NCI-H446 treated with DMSO at 0.1 percent for 48 hours (cell line): ENCODE measurements at places on chromosomes 6 and 20.

DNA sequence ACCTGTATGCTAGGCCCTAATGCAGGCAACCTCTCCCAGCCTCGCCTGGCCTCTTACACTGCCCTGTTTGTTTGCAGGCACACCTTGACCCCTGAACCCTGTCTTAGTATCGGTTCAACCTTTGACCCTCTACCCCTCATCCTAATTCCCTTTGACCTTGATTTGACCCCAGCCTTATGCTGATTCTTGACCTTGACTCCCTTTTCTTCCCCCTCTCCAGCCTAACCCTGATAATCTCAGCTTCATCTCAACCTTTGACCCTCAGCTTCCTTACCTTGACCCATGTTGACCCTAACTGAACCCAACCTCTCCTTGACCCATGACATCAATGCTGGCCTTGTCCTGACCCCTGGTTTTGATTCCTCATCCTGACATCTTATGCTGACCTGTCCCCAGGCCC lies 33.8 kb downstream of the UQCC2 start:
- no peak for DNase-seq

GRCh38 chr20:51131811-51132210 lies 108.9 kb upstream of the KCNG1 start:
- no peak for DNase-seq

DNA sequence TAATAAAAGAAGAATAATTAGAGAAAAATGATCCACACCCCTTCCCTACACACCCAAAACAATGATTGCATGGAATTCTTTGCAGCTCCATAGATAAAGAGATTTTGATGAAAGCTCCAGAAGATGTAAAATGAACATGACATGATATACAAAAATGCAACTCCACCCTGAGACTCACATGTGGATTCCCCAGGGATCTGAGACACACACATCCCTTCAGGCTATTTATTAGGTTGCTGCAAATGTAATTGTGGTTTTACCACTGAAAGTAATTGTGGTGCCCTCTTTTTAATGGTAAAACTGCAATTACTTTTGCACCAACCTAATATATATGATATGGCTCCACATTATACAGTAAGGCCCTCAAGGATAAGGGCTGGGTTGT lies 40.4 kb upstream of the TBC1D7 start:
- DNase-seq, result no peak

DNA sequence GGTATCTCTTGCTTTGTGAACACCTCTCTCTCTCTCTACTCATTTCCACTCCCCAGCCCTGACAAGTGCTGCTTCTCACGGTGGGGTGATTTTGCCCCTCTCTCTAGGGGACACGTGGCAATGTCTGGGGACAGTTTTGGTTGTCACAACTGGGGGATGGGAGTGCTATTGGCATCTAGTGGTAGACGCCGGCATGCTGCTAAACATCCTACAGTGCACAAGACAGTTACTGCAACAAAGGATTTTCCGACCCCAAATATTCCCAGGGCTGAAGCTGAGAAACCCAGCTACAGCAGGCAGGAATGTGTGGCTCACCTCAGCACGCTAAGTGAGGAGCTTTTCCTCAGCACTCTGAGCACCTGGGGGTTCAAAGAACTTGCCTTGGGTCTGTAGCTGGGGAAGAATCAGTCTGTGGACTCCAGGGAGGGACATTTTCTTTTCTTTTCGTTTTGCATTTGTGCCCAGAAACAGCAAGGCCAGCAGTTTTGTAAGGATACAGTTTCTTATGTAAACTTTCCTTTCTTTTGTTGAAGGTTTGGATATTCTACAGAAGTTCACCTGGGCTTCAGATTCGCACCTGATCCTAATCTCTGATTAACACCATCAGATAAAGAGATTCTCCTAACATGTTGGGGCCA lies 246.9 kb upstream of the ZFP64 start:
- no peak for DNase-seq

GRCh38 chr6:159221486-159222170 lies 52.4 kb downstream of the FNDC1 start:
- no peak for DNase-seq

GRCh38 chr20:32761417-32761830 lies 761 bp upstream of the DNMT3B start:
- DNase-seq, result no peak

- no peak for DNase-seq
Measured at GRCh38 chr6:43768506-43768860, 1.5 kb upstream of the VEGFA start.

GRCh38 chr6:103729658-103730057 lies 1130.1 kb downstream of the HACE1 start:
- no peak for DNase-seq

DNA sequence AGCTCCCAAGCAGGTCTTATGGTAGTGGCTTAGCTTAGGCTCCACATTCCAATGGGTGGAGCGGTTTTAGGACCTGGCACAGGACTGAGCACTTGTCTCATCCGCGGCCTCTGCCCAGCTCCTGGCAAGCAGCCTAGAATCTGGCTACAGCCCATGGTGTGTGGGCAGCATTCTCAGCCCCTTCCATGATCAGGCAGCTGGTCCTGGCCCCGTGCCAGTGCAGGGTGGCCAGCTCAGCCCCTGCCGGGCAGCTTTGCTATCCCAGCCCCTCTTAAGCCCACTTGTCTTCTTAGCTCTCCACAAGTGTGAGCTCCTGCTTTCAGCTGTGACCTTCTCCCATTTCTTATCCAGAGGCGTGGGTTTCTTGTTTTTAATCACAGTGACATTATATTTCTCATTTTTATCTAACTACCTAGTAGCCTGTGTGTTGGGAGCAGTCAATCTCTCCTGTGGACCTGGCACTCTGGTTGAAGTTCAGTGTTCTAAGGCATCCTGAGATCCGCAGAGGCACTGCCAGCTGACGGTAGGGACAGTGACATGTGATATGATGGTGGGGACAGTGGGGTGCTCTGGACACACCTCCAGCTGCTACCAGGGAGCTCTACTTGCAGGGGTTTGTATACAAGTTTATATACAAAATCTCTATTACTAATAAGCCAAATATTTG lies 119.9 kb upstream of the PRND start:
- DNase-seq, result peak; percentile 5

DNA sequence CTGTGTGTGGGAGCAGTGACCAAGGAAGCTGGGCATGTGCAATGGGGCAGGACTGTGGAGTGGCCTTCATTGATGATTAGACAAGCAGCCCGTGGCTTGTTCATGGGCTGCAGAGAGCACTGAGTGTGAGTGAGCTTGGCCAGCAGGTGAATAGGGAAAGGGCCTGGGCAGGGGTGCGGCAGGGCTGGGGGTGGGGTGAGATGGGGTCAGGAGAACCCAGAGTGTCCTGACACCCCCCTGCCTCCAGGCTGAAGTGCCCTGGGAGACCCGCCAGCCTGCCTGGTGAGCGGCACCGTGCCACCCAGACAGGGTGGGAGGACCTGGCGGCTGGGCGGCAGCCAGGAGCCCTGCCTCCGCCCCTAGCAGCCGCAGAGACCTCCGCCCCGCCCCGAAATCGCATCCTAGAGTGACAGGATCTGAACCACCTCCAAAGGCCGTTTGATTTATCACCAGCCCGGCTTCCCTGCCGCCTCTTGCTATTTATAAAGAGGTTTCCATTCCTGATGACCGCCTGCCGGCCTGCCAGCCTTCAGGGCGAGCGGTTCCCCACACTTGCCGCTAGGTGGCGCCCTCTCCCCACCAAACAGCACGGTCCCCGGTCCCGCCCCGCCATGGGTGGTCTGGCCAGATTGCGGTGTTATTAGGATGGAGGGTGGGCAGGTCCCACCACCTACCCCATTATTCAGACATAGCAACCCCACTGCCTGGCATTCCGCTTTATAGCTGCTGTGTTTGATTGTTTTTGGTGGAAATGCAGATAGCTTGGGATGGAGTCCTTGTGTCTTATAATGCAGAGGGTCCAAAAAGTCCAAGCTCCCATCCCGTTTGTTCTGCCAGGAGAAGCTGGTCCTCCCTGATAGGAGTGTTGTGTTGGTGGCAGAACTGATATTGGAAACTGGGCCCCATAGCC lies 3.5 kb downstream of the MYLK2 start:
- DNase-seq, result peak; percentile 91

DNA sequence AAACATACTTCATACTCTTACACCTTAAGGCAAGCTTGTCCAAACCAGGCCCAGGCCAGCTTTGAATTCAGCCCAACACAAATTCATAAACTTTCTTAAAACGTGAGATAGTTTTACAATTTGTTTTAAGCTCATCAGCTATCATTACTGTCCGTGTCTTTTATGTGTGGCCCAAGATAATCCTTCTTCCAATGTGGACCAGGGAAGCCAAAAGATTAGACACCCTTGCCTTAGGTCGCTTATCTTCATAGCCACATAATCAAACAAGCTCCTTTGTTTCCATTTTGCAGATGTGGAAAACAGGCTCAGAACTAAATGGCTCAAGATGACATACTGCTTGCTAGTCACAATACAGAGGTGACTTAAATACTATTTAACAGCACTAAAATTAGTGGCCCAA lies 6.0 kb downstream of the SALL4 start:
- DNase-seq, result no peak

GRCh38 chr6:45688180-45688579 lies 310.4 kb upstream of the SUPT3H start:
- DNase-seq, result no peak

GRCh38 chr6:33132081-33132524 lies 56.3 kb downstream of the HLA-DPB1 start:
- DNase-seq, result no peak

DNA sequence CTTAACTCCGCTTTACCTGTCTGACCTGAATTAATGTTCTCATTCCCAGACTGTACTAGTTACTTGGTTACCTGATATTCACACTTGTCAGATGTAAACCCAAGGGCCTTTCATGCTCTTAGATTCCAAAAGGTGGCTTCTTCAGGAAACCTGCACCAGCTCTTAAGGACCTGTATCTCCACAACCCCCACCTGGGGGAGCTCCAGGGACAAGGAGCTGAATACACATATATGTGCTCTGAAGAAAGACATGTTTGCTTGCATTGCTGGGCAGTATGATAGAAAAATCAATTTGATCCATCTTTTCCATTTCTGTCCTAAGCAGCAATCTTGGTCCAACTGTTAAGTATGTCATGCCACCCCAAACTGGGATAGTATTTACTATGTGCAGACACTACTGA lies 64.8 kb upstream of the POU3F2 start:
- DNase-seq, result no peak

- no peak for DNase-seq
Measured at GRCh38 chr6:89406141-89406540, 5.9 kb downstream of the RRAGD start.

DNA sequence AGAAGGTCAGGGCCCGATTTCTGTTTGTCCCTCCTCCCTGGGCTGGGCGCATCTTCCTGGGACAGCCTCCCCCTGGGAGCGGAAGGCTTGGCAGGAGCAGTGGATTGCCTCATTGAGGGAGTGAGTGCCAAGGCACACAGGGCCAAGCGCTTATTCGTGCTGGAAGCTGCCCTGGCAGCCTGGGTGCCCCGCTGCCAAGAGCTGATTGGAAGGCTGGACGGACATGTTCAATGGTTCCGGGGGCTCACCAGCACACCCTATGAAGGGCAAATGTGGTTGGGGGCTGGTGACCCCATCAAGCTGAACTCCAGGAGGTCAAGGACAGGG lies 10.3 kb upstream of the ZNF831 start:
- peak; percentile 80 for DNase-seq

DNA sequence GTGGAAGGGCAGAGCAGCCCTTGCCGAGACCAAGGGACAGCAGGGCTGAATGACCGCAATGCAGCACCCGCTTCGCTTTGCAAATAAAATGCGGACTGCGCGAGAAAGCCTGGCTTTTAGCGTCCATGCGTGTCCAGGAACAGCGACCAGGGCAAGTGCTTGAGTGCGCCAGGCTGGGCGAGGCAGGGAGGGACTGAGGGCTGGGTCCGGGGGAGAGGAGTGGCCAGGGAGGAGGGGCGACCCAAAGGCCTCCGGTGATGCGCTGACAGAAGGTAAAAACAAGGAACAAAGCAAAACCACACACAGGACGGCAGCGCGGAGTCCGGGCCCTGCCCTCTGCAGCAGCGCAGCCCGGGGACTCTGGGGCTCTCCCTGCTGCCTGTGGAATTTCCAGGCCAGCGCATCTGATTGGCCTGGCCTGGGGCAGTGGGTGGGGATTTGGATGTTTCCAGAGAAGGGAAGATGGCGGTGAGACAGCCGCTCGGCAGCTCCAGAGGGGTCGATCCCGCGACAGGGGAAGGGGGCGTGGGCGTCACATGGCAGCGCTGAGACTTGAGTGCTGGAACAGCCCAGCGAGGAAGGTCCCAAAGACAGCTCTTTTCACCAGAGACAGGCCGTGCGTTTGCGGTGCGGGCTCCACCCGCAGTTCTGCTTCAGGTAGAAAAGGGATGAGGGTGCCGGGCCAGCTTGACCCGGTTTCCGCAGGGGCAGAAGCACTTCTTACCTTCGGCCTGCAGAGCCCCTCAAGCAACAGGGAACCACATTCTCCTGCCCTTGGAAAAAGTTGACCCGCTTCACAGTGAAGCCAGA lies 51.8 kb downstream of the SSR1 start:
- peak; percentile 50 for DNase-seq

DNA sequence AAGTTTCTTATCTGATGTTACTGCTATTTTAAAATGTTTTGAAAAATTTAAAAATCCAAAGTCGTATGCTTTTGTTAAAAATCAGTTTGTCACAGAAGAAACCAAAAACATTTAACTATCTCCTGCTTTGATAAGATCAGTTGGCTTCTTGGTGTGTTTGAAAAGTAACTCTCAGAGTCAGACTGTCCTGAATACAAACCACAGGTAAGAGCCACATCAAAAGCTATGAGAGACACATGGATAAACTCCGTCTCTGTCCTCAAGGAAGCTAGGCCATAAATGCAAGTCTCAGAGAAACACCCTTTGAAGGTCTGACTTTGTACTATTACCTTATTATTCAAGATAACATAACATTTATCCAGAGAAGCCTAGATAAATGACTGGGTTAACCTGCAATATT lies 7.7 kb downstream of the HBS1L start:
- no peak for DNase-seq

- DNase-seq, result no peak
Measured at GRCh38 chr6:43052842-43053544, 658 bp downstream of the CUL7 start.

- no peak for DNase-seq
Measured at GRCh38 chr6:63458480-63459115, 113.7 kb upstream of the LOC128125822 start.

DNA sequence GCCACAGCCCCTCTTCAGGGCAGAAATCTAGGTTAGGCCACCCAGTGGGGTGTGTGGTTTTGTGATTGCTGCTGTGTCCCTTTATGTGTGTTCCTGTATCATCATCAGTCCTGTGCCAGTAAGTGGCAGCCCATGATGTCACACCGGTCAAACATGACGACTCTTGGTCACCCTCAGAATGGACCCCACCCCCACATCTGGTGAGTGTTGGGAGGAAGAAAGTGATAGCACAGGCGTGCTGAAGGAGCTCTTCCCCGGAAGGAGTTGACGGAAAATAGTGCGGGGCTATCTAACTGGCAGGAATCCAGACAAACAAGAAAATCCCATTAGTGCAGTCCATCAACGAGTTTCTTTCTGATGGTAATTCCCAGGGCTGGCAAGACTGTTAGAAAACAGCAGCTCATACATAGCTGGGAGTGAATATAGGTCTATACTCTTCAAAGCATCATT lies 33.4 kb upstream of the IL17A start:
- DNase-seq, result no peak

GRCh38 chr6:108805611-108806167 lies 42.5 kb upstream of the ARMC2 start:
- DNase-seq, result no peak

GRCh38 chr6:1499777-1500176 lies 109.9 kb upstream of the FOXC1 start:
- DNase-seq, result no peak

GRCh38 chr20:16533502-16533901 lies 39.7 kb downstream of the KIF16B start:
- DNase-seq, result no peak

- DNase-seq, result no peak
Measured at GRCh38 chr6:87045521-87046075, 49.3 kb downstream of the CGA start.

GRCh38 chr20:46897328-46897880 lies 2.8 kb downstream of the EYA2 start:
- DNase-seq, result no peak
